GM12891 (cell line): ENCODE measurements at places on chromosomes 12 and 14.
A peak's percentile ranks its signal among the peaks of the same experiment; 100 is the strongest.

- no peak for DNase-seq
Measured at GRCh38 chr14:24990050-24990449, 59.9 kb downstream of the STXBP6 start.

DNA sequence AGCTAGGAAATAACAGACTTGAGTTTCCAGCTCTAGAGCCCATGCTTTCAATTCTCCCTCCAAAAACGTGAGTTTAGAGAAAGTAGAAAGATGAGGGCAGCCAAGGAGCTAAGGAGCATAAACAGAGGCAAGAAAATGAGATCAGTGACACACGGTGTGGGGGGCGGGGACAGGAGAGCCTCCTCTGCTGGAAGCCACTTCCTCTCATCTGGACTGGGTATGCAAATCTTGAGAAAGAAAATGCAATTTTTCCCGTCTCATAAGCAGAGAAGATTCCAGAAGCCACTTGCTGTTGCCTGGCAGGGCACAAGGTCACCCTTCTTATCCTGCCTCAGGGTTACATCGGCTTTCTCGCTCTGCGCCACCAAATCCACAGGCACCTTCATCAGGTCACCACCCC is 6.0 kb downstream of the OR10P1 start:
- no peak for DNase-seq

DNA sequence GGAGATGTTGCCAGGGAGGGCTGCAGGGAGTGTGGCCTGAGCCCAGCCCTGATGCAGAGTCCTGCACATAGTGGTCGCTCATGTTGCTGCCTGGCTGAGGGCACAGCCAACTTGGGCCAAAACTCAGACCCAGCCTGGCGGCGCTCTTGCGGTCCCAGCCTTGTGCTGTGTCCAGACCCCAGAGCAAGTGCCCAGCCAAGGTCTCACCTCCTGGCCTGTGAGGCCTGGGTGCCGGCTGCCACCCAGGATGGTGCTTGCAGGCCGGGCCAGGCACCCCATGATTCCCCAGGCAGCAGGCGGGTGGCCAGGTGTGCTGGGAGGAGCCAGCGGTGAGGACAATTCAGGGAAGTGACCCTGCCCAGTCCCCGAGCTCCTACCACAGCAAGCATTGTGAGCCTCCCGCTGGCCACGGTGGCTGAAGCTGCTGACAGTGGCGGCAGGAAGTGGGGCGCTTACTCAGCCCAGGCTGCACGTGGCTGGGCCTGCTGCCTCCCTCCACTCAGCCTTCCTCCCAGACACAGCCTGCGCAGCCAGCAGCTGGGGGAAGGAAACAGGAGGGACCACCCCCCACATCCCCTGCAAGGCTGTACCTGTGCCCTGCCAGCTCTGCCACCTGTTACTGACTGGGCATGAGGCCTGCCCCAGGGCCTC is 17.7 kb upstream of the PGF start:
- peak; percentile 67 for DNase-seq

DNA sequence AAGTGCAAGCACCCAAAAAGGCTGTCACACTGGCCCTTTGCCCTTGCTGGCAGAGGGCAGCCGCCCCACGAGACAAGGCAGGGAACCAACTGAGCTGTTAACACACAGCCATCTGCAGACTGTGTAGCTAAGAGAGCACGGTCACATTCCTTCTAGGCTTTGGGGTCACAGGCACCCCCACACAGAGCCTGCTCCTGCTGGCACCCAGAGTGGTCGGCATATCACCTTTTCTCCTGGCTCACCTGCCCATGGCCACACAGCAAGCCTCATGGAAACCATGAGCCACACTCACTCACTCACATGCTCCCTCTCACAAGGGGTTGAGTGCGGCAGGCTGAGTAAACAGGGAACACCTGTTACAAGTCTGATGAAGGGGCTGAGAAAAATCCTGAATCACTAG is 214.5 kb downstream of the PCNX1 start:
- DNase-seq, result no peak
